ENCODE measurements at places on chromosomes 3 and 15.

- no peak for DNase-seq
Observed at GRCh38 chr3:55061720-55062034, 133.8 kb upstream of the LRTM1 start.

DNA sequence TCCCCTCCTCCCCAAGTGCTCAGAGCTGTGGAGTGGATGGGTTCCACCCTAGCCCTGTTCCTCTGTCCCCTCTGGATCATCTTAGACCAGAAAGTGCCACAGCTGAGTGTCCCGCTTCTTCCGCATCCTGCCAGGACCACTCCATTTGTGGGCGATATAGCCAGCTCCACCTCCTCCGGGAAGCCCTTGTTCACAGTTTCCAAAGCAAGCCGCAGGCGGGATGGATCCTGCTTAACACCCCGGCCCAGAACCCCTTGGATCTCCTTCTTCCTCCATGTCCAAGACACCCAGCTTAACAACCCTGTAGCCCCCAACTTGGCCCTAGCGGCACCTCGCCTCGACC lies 490 bp upstream of the ALAS1 start:
- DNase-seq, result no peak

GRCh38 chr3:147415286-147415685 lies 6.1 kb downstream of the ZIC1 start:
- DNase-seq, result no peak

GRCh38 chr15:99970891-99971430 lies 237.7 kb upstream of the LYSMD4 start:
- no peak for DNase-seq

DNA sequence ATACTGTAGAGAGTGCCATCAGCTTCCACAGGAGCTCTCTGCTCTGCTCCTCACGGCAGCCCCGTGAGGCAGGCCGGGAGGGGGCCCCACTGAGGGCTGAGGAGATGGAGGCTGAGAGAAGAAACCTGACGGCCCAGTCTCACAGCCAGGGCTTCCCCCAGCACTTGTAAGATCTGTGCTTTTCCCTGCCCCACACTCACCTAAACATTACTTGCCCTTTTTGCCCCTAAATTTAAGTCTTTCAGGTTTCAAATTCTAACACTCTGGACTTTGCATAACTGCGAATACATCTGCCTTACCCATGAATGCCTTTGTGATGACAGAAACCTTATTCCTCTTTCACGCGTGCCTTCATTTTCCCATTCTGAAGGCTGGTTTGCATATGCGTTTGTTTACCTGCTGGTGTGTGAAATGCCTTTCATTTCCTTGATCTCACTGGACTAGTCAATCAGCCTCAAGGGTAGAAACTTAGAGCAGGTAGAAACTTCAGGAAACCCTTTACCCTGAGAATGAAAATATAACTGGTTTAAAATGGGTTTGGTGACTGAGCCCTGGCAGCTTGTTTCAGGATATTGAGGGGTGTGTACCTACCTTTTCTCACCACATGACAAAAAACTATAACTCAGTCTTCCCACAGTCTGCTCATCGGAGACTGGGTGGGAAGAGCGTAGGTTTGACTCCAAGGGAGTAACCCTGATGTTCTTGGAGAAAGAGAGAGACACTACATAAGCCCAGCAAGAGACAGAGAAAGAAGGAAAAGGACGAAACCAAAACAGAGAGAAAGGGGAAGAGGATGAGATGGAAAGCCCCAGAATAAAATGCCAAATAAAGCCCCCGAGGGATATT lies 20.1 kb downstream of the SLC12A8 start:
- no peak for DNase-seq

GRCh38 chr3:128446821-128447220 lies 19.9 kb downstream of the DNAJB8 start:
- no peak for DNase-seq

- DNase-seq, result no peak
Observed at GRCh38 chr15:37125143-37125542, 24.8 kb upstream of the MEIS2 start.

DNA sequence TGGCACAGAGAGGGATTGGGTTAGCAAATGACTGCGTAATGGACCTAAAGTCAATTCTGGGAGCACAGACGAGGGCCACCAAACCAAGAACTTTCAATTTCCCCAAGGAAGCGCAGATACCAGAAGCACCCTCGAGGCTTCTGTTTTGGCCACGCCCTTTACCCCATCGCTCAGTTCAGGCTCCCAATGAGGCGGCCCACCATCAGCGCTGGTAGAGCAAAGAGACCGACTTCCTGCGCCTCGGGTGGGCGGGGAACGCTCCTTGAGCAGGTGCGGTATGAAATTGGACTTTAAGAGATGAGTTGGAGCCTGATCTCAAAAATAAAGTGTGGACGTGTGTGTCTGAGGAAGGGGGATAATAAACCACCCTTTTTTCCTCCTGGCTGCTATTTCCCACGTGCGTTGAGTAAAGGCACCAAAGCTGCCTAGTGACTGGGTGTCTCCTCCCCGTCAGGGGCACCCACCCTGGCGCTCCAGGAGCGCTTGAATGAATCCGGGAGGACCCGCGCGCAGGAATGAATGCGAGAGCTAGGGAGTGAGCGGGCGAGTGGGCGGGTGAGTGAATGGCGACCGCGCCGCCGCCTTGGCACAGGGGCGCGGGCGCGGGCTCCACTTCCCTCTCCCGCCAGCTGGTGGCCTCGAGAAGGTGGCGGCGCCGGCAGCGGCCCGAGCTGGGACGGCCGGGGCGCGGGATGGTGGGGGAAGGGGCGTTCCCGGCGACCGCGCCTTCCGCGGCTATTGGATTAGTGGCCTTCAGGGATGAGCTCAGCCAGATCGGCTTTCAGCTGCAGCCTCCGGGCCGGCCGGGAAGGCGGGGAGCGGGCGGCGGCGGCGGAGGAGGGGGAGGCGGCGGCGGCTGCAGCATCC lies at the start of gene SPSB4:
Gene SPSB4, plus strand, starts transcription at position 772 of the 867 bp plus-strand sequence. CDS start 14,758 bp downstream, outside the sequence.
- DNase-seq, result no peak

- peak; percentile 79 for DNase-seq
Observed at GRCh38 chr3:20054549-20054987, 14.3 kb downstream of the KAT2B start.

- DNase-seq, result no peak
Observed at GRCh38 chr3:112097378-112097777, 11.2 kb downstream of the C3orf52 start.

DNA sequence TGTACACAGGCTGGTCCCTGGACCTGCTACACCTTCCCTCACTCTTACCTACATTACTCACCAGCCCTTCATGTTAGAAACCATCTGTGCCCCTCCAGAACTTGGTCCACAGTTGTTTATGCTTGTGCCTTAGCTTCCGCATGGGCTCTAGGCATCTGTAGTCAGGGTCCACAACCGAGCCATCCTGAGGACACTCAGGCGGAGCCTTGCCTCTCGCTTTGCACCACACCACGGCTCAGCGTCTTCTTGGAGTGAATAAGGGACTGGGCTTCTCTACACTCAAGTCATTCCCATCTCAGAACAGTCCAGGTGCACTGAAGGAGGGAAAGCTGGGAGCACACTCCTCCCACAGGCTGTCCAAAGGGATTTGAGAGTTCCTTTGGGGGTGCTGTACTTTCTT lies 97.8 kb downstream of the HMG20A start:
- DNase-seq, result no peak

DNA sequence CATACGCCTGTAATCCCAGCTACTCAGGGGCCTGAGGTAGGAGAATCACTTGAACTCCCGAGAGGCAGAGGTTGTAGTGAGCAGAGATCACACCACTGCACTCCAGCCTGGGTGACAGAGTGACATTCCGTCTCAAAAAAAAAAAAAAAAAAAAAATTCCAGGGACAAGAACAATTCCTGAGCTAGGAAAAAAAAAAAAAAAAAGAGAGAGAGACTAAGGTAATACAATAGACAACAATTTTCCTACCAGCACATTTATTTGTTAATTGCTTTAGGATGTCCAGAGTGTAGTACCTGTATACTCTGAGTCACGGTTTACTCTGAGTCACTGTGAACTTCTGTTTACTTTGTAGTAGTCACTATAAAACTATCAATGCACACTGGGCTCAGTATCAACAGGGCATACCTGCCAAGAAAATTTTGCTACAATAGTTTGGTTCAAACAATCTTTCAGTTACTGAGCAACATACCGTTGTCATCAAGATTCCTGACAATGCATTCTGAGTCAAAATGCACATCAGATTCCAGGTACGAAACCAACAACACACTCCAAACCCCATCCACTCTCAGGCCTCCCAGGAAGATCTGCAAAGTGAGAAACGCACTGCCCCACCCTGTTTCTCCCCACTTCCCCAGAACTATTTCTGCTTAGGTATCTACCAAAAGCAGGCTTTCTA lies 28.3 kb downstream of the IGF2BP2 start:
- DNase-seq, result no peak
